CD4-positive, alpha-beta T cell treated with Interleukin-10 for 1 hour (primary cell): ENCODE measurements at places on chromosomes 5 and 9.

GRCh38 chr9:2362150-2362549 lies 259.4 kb upstream of the VLDLR start:
- DNase-seq = no peak

- no peak for DNase-seq
Observed at GRCh38 chr9:74117731-74118130, 379.4 kb upstream of the RORB start.

- DNase-seq = no peak
Observed at GRCh38 chr9:89531766-89532165, 33.9 kb upstream of the SEMA4D start.

GRCh38 chr5:118551716-118552115 lies 436.6 kb downstream of the DTWD2 start:
- no peak for DNase-seq

GRCh38 chr5:16669776-16670175 lies 53.0 kb upstream of the RETREG1 start:
- no peak for DNase-seq

DNA sequence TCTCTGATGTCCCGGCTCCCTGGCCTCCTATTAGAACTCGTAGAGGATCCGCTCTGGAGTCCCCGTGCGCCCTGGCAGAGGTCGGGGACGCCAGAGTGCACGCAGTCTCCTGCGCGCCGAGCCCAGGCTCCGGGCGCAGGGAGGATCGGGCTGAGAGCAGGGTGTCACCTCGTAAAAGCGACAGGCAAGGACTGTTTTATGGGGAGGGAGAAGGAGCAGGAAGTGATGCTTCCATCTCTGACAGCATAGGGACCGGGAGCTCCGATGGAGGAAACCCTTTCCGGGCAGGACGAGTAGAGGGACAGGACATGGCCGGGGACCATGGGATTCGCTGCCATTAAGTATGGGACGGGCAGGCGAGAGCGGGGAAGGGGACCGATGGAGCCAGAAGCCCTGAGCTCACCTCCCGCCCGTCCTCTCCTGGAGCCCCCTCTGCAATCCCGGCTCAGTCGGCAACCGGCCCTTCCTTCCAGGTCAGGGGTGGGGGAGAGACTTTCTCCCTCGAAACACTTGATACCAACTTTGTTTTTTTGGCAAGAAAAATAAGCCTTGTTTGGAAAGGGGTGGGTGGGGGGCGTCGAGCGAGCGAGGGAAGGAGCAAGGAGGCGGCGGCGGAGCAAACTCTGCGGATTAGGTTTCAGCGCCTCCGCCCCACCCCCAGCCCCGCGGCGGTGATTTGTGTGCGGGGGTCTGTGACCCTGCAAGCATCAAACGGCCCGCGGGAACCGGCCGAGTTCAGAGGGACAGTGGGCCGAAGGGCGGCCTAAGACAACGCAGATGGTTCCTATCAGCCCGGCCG lies 12.6 kb downstream of the LMX1B start:
- no peak for DNase-seq

GRCh38 chr9:20941174-20941690 lies 90.2 kb downstream of the HACD4 start:
- DNase-seq = peak; percentile 77

GRCh38 chr9:78694974-78695373 lies 398.0 kb downstream of the PSAT1 start:
- DNase-seq = no peak

GRCh38 chr9:12463641-12464040 lies 229.5 kb upstream of the TYRP1 start:
- no peak for DNase-seq

DNA sequence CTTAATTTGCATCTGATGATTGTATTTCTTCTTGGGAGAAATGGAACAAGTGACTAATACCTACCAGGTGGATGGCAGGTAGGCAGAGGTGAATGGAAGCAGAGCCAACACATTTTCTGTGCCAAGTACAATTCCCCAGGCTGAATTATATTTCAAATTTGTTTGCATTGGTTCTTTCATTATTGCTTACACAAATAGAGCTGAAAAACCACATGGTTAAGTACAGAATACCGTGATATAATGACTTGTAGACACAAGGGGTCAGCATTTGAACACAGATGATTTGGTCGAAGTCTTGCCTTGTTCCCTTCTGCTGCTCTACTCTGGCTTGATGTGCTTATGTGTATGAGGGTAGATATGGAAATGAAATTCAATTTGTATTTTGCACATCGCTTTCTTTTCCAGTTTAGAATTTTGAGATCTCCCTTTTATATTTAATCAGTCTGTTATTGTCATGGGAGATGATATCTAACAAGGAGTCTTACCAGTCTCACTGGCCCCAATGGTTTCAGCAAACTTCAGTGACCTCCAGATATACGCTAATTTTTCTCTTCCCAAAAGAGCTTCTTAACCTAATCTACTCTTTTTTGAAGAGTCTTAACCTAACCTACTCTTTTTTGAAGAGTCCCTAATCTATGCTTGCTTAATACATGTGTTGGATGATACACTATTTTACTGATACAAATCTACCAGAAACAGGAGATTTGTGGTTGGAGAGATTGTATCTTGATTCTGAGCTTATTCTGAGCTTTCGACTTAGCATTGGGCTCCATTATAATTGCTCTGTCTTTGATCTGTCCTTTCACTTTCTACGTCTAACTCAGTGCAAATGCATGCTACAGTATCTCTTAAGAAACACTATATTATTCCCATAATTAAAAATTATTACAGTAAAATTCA lies 88.1 kb downstream of the PCSK1 start:
- DNase-seq = peak; percentile 70

DNA sequence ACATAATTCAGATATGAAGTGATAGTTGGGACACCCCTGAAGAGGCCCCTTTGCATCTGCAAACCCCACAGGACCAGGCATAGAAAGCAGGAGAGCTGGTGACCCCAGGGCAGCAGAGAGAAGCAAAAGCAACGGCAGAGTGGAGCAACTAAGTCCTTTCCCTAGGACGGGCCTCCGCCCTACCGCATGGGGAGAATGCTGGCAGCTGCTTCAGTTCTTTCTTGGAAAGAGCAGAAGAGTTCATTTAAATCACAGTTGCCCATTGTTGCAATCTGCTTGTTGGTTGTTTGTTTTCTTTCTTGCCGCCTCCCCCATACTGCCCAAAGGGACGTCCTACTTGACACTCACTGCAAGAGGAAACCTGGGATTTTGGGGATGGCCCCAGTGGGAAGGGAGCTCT lies 126.2 kb downstream of the ADAMTS16 start:
- DNase-seq = no peak

- no peak for DNase-seq
Observed at GRCh38 chr5:78727786-78728761, 79.5 kb upstream of the LHFPL2 start.

DNA sequence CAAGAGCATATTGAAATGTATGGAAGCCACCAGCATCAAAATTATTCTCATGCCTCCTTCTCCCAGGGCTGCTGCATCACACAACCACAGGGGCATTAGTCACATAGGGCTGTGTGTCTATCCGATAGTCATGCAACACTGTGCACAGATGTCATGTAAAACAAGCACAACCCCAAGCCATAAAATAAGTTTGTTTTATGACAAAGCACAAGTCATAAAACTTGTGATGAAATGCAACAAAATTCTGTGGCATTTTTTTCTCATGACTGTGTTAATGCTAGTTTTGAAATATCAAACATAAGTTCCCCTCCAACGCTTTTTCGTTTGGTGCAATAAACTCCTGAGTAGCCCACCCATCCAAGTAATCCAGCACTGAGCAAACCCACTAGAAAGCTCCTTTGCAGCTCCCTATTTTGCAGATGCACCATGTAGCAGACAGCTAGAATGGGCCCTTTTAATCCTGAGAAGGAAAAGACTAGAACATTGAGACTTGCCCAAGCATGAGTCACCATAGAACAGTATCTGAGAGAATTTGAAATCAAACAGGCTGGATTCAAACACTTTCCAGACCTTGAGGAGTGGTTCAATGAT lies 93.3 kb upstream of the ZNF366 start:
- no peak for DNase-seq

DNA sequence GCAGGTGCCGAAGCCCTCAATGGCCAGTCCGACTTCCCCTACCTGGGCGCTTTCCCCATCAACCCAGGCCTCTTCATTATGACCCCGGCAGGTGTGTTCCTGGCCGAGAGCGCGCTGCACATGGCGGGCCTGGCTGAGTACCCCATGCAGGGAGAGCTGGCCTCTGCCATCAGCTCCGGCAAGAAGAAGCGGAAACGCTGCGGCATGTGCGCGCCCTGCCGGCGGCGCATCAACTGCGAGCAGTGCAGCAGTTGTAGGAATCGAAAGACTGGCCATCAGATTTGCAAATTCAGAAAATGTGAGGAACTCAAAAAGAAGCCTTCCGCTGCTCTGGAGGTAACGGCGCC lies 32.9 kb downstream of the CXXC5 start:
- no peak for DNase-seq

DNA sequence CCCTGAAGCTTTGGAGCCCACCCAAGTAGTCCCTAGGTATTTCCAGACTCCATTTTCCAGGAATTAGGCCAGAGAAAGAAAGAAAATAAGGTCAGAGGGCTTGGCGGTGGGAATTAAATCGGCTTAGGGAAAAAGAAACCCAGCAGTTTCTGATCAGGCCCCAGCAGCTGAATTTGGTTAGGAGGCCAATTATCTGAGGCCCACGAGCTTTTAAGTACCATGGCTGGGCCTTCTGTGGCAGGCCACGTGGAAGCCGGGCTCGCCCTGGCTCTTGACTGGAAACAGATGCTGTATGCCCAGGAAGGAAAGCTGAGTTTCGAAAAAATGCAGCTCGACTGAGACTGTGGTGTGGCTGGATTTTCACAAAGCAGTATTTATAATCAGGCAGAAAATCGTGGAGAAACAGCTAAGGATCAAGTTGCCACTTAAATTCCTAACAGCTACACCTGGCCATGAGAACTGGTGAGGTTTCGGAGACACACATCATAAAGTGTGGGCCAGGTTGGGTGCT lies 75.1 kb upstream of the PANK3 start:
- DNase-seq = no peak

GRCh38 chr5:93421468-93421867 lies 159.6 kb downstream of the NR2F1-AS1 start:
- no peak for DNase-seq

GRCh38 chr5:158747816-158748432 lies 351.8 kb downstream of the EBF1 start:
- DNase-seq = no peak

DNA sequence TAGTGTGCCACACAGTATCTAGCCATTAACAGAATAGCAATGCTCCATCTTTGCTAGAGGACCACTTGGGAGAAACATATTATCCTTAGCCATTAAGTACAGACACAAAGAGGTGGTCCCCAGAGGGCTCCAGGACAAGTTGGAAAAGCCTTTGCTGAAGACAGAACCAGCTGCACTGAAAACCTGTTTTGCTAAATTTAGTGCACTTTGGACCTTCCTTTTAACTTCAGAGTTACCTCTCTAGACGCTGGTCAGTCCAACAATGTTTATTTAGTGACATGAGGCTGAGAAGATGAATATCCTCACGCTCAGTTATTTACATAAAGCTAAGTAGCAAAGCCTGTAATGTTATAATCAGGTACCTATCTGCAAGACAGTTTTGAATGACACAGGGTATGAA lies 265.0 kb upstream of the ZNF608 start:
- no peak for DNase-seq

DNA sequence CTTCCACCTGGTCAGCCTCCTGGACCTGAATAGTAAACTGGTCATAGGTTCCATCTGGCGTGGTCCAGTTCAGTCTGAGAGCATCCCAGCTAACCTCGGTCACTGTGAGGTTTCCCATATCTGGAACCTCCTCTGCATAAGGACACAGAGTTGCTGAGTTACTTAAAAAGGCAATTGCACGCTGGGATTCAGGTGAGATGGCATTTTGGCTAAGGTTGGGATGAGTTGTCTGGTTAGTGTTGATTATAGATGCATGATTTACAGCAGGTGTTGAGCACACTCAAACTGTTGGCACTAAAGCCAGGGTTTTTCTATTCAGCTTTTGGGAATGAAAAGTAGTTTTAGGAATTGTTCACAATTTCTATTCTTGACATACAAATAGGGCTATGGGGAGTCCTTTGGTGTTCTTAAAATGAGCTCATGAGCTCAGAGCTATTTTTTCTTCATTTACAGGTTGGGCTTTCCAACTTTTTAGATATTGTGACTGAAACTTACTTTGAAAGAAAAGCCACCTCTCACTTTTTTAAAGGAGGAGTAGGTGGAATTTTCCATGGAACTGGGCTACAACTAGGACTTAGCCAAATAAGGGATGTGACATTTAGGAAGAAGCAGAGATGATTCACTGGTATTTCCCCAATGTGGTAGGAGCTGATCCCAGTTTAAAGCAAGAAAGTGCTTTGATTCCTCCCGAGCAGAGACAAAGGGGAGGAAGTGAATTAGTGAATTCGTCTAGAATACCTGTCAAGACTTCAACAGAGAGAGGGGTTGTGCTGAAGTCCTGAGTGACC lies 54.7 kb downstream of the TNC start:
- no peak for DNase-seq

- DNase-seq = no peak
Observed at GRCh38 chr5:143004361-143005145, 234.4 kb downstream of the ARHGAP26 start.

GRCh38 chr5:142145106-142145900 lies 36.7 kb downstream of the NDFIP1 start:
- peak; percentile 74 for DNase-seq

DNA sequence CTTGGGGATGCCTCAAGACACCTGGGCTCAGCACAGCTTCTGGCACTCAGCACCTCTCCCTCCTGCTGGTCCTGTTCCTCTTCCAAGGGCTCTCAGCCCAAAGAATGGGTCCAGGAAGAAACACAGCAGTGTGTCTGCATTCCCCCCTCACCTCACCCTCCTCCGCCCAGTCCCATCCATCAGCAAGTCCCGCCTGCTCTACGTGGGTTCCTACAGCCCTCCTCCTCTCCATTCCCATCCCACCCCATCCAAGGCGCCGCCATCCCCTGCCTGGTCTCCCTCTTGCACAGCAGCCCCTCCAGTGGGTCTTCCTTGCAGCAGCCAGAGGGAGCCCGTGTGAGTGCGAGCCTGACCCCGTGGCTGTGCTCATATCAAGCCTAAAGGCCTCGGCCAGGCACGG lies 52.3 kb upstream of the RPL26L1 start:
- no peak for DNase-seq

GRCh38 chr5:12920527-12920926 lies 1016.3 kb upstream of the CTNND2 start:
- DNase-seq = no peak

- no peak for DNase-seq
Observed at GRCh38 chr9:22657713-22658112, 211.1 kb downstream of the DMRTA1 start.

DNA sequence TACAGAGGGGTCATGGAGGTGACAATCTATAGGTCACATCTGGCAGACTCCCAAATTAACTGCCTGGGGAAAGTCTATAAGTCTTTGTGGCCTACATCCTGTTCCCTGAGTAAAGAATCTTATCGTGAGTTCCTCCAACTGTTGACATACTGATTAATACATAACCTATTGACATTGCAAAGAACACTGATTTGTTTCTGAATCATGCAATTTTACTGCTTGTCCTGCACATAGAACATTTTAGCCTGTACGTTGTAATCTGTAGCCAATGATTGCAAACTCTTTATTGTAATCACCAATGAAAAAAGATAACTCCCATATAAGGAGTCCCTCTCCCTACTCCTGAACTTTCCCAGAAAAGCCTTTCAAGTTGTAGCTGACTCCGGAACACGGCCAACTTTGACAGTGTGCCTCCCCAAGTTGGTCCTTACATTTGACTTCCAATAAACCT lies 18.8 kb upstream of the OR2K2 start:
- DNase-seq = no peak

- no peak for DNase-seq
Observed at GRCh38 chr5:133524666-133525065, 87.7 kb downstream of the FSTL4 start.

- no peak for DNase-seq
Observed at GRCh38 chr5:150320044-150320613, 17.4 kb upstream of the ARSI start.

- DNase-seq = no peak
Observed at GRCh38 chr9:119009249-119009648, 360.0 kb downstream of the BRINP1 start.
